ENCODE measurements at places on chromosomes 6 and 20.

GRCh38 chr20:19935842-19936241 lies 81.3 kb upstream of the NAA20 start:
- no peak for DNase-seq

- no peak for DNase-seq
These were observed 60.7 kb downstream of the SHLD1 start for GRCh38 chr20:5810800-5811422.

- DNase-seq: no peak
These were observed 45.1 kb downstream of the CEP85L start for GRCh38 chr6:118606268-118606667.

DNA sequence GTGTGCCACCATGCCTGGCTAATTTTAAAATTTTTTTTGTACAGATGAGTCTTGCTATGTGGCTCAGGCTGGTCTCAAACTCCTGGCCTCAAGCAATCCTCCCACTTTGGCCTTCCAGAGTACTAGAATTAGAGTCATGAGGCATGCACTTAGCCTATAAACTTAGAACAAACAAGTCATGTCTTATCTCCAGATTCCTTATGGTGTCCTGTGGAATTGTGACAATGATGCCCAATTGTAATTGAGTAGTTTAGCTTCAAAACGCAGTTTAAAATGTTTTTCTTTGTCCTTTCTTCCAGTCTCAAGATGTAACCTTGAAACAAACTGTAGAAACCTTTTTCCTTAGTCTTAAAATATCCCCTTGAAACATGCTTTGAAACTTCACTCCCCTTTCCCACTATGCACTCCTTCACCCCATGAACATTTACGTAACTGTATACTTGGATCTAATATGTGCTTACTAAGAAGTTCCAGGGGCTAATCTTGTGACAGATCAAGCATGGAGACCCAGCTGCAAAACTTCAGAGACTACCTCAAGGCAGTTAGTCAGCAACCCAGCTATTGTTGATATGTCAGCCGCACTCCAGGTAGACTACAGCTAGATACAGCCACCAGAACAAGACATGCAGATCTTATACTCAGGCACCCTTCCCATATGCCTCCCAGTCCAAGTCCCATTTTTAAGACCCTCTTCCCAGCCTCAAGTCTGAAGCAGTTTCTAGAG lies 46.2 kb downstream of the MAN1A1 start:
- no peak for DNase-seq

DNA sequence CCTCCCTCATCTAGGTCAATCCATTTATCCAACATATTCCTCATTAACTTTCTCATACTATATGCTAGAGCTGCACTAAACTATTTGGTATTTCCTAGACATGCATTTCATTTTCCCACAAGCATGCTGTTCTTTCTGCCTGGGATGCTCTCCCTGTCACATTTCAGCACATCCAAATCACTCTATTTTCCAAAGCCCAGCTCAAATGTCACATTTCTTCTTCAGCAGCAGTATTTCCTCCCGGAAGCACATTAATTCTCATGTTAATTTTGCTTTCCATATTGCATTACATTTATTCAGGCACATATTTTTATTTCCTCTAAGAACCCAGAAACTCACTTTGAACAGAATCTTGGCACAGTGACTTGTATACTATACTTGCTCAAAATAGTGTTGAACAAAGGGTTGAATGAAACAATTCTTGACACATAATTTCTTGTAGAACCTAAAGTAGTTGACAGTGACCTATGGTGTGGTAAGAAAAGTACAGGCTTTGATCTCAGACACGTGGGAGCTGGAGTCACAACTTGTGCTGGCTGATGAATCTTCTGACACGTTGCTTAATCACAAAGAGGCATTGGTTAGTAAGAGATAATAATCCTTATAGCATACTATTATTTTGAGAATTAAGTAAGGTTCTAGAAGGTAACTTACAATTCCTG lies 30.8 kb upstream of the CD2AP start:
- no peak for DNase-seq

- no peak for DNase-seq
These were observed 462.6 kb downstream of the TBC1D32 start for GRCh38 chr6:120871416-120872261.

- no peak for DNase-seq
These were observed 55.4 kb downstream of the IPCEF1 start for GRCh38 chr6:154301086-154301625.

DNA sequence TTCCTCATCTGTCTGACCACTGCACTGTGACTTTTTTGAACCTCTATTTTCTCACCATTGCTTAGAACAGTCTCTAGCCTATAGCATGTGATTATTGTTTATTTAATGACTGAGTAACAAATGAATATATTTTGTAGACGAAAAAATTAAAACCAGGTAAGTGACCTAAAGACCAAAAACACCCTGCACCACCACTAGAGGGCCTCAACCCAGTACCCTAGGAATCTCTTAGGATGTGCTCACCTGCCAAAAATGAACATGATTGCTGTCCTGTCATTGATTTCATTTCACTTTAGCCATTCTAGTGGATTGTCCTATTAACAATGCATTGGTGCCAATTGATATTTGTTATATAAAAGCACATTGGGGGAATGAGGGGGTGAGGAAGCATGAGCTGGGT lies 199.1 kb downstream of the COL9A1 start:
- no peak for DNase-seq

- no peak for DNase-seq
These were observed 223.9 kb upstream of the TAB2 start for GRCh38 chr6:149093643-149094042.

DNA sequence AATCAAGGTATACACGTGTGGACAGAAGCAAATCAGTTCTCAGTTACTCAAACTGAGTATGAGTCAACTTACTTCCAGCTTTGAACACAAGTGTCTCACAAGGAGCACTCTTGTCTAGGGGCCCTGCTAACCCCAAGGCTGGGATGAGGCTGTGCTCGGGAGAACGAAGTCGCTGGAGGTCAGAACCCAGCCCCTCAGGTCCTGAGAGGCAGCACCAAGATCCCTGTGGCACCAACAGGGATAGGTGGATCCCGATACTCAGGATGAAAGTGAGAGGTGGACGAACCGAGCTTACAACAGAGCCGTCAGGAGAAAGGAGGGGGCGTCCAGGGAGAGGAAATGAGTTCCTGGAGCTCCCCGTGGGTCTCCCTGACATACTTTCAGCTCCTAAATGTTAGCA lies 85.7 kb downstream of the GINS1 start:
- no peak for DNase-seq

- no peak for DNase-seq
These were observed 296 bp downstream of the ADNP start for GRCh38 chr20:50930976-50931305.

Data from hematopoietic multipotent progenitor cell treated with erythropoietin and hydrocortisone succinate and interleukin-3 and kit ligand, for 15 days (in vitro differentiated cells).